ENCODE measurements at places on chromosomes 4 and X.

- DNase-seq = no peak
Measured at GRCh38 chrX:100973411-100973810, 3.9 kb downstream of the ARL13A start.

DNA sequence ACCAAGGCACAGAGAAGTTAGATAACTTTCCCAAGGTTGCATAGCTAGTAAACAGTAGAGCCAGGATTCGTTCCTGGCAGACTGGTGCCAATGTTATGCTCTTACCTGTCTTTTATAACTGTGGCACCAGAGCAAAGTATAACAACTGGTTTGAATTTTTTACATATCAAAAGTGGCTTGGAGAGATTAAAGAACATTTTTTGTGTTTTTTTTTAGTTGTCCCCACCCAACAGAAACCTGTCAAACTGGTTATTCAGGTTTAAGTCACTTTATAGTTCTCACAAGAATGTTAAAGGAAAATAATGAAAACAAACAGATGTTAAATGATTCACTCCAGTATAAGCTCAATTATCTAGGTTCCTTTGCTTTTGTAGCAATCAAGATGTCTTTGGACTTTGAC is 15.6 kb upstream of the FAM47E start:
- DNase-seq = no peak

- no peak for DNase-seq
Measured at GRCh38 chr4:142347241-142347640, 498.9 kb downstream of the INPP4B start.

GRCh38 chr4:16896881-16897750 is 1.3 kb downstream of the LDB2 start:
- DNase-seq = no peak

GRCh38 chr4:161696944-161697343 is 466.9 kb downstream of the FSTL5 start:
- DNase-seq = no peak

- peak; percentile 39 for DNase-seq
Measured at GRCh38 chr4:165378745-165379677, at the start of gene CPE. Gene CPE, plus strand, starts transcription at chr4:165379008. Its CDS starts 214 bp downstream, at chr4:165379222.

- DNase-seq = no peak
Measured at GRCh38 chr4:182251116-182251515, 7.9 kb downstream of the TENM3 start.

DNA sequence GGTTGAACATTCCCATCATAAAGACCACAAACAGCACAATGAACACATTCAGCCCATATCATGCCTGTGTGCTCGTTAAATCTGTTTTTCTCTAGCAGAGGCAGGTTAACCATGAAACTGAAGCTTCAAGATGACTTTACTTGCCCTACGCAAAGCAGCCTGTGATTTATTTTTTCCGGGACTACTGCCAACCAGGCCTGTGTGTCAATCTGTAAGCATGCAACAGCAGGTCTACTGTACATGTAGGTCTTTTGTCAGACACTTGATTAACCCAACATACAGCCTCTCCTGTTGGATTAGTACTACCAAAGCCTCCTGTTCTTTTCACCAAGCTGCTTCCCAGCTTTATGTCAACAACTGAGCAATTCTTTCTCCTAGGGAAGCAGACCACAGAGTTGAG is 85.5 kb upstream of the ACSL1 start:
- DNase-seq = peak; percentile 41

DNA sequence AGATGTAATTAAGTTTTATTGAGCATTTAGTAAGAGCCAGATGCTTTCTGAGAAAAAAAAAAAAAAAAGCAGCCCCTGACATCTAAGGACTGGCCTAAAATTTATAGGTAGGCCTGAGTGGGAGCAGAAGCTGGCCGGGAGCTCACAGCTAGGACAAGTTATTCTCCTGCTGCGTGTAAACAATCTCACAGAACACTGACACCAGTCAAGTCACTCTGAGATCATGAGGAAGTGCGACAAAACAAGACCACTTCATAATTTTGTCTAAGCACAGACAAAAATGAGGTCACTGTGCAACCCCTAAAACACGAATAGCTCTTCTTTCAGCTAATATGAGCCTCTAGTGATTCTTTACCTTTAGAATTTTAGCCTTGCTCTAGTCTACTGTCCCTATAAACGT is 15.3 kb upstream of the NSUN7 start:
- no peak for DNase-seq

DNA sequence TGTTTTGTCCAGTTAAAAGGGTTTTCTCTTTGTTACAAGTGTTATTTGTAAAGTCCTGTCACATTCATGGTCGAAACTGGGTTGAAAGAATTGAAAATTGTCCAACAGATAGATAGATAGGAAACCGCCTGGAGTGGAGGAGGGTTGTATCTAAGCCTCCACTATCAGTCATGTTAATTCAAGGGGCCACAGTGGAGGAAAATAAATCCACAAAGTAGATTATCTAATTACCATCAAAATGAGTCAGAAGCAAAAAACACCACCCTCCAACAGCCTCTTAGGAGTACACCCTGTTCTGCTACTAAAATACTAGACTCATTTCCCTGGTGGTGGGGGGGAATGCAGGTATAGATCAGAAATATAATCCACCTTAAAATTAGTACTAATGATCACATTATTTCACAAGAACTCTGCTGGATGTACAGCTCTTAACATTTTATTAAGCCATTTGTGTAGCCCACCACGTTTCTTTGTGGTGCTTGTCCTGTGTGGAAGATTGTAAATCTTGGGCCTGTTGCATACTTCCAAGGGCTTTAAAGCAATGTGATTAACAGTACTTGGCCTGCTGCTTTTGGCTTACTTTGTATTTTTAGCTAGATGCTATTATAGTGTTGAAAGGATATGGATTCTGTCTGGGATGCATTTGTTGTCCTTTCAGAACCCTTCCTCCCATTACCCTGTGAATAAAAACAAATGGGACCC is 26.8 kb downstream of the RBBP7 start:
- DNase-seq = no peak
